ENCODE measurements at places on chromosomes 3 and 15. TPM values are rescaled to one million over a fixed set of nuclear protein-coding genes. Genes with fewer than 3 reads are reported as not detected.
A peak's percentile ranks its signal among the peaks of the same experiment; 100 is the strongest.

- DNase-seq: no peak
These were observed 103.2 kb upstream of the TJP1 start for GRCh38 chr15:29925227-29926082.

DNA sequence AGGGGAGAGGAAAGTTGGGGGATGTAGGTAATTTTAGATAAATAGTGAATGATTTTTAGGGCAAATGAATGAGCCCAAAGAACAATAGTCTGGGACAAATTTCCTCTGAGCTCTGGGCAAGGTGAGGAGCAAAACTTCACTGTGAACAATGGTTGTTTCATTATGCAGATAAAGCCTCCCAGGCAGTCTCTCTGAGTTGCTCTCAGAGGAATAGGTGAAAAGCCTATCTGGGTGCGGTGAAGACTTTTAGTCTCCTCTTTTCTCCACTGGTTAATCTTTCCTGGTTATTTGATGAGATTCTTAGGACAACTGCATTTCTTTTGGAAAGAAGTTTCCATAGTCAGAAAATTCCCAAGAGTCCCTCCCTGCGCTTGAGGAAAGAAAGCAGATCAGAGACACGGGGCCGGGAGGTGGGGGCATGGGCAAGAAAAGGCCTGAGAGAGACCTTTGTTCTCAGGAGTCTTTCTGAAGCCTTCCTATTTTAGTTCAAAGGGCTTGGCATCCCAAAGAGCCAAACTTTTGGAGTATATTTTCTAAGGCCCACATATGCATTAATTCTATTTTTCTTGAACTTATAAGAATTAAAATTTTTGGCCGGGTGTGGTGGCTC, 353.6 kb upstream of the SLCO3A1 start:
- no peak for DNase-seq

GRCh38 chr3:8970971-8971589, 7.8 kb upstream of the RAD18 start:
- peak; percentile 37 for DNase-seq

GRCh38 chr3:47841786-47842349, 38.9 kb downstream of the DHX30 start:
- DNase-seq: no peak

GRCh38 chr3:120678331-120678947, 3.6 kb downstream of the HGD start:
- peak; percentile 36 for DNase-seq

DNA sequence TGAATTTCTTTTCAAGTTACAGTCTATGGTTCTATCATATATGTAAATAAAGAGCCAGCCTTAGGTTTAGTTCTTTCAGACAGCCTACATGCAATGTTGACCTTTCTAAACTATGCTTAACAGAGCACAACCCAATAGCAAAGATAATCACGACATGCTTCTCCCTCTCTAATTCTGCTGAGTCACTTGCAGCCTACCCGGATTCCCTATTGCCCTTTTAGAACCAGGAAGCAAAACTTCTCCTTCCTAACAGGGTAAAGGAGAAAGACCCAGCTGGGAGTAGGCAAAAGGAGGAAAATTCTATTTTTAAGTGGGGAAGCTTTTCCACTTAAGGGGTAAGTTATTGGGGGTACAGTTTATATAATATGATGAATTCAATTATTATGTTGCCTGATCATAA, 79.3 kb downstream of the SLC7A14 start:
- DNase-seq: no peak

DNA sequence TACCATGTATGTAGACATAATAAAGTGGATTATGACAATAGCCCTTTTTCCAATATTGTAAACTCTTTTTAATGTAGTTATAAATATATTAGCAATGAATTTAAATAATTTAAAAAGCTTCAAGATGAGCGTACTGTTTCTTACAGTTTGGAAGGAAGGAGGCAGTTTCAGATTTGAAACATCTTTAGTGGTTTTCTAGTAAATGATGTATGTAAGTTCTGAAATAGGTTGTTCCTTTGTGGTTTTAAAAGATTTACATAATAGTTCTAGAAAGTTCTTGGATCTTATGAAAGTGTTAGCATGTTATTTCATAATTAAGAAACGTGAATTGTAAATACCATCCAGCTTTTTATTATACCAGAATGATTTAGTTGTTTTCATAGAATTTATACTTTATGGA, 16.0 kb downstream of the DNAJC19 start:
- DNase-seq: no peak

- no peak for DNase-seq
These were observed 27.8 kb downstream of the MAGEF1 start for GRCh38 chr3:184683900-184684560.

- no peak for DNase-seq
These were observed 25.2 kb downstream of the LRRK1 start for GRCh38 chr15:100944244-100944895.

GRCh38 chr3:105584003-105584790, 217.5 kb downstream of the ALCAM start:
- DNase-seq: no peak

- no peak for DNase-seq
These were observed 2.3 kb downstream of the B3GNT5 start for GRCh38 chr3:183255348-183255730.

GRCh38 chr15:88487178-88487795, 19.8 kb downstream of the MRPS11 start:
- no peak for DNase-seq

DNA sequence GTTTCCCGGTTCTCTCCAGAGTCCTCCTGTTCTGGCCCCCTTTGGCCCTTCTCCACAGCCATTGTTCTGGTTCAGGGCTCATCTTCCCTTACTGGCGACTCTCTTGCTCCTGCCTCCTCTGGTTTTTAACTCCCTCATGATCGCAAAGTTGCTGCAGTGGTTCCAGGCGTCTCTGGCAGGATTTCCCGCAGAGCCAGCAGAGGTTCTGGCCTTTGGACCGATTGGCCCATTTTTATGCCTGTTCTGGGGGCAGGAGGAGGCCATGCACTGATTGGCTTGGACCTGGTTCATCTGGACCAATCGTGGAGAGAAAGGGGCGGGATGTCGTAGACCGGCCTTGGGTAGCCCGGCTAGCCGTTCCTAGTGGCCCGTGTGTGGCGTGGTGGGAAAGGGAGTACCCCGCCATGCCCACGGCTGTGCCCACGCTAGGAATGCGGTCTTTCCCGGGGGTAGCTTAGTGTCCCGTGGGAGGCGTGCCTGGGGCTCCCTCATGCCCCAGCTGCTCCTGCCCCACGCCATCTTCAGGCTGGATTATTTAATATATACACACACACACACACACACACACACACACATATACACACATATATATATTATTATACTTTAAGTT, 113.4 kb downstream of the FBLN2 start:
- DNase-seq: no peak

GOLGA8J gene
- total RNA-seq: not detected

ARGFX gene
- total RNA-seq: not detected

MASP1 gene
- 17.2 TPM for total RNA-seq

XCR1 gene
- not detected for total RNA-seq

ASB14 gene
- not detected for total RNA-seq

SRPRB gene
- total RNA-seq: 32.8 TPM
